ENCODE measurements at places on chromosomes 2 and 18. TPM values are rescaled to one million over a fixed set of nuclear protein-coding genes. Genes with fewer than 3 reads are reported as not detected.

DNA sequence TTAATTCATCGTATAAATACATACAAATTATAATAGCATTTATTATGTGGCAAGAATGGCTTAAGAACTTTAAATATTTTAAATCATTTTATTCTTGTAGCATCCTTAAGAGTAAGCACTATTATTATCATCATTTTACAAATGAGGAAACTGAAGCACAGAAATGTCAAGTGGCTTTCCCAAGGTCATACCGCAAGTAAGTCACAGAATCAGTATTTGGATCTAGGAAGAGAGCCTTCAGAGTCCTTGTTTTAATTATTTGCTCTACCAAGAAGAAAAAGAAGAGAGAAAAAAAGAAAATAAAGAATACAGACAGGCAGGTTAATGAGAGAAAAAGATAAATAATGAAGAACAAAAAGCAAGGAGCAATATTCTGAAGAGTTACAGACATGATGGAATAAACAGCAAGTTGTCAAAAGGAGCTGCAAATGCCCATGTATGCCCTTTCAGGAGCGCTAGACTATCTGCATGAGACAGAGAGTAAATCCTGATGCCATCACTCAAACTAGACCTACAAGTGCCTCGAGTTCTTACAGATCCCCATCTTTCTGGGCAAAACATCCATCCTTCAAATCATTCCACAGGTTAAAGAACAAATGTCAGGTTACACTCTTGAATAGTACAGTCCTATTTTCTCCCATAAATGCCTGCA, 57.8 kb upstream of the ETAA1 start:
- no peak for DNase-seq

- no peak for DNase-seq
Measured at GRCh38 chr18:12637901-12638643, 19.8 kb downstream of the SPIRE1 start.

DNA sequence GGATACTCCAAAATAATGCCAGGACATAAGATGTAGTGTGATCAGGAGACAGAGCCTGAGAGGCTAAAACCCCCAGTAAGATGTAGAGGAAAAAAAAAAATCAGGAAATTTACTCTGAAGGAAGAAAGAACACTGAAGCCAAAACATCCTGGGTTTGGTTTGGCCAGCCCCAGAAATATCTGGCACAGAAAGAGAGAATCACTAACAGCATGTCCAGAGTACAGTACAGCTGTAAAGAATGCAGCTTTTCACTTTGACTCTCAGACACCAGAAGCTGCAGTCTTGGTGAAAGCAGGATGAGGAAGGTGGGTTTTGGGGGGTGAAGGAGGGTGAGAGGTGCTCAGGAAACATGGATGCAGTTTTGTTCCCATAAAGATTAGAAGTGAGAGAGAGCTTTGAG, 1577.7 kb upstream of the ACVR2A start:
- DNase-seq = no peak

GRCh38 chr2:28627722-28628480, 123.7 kb upstream of the PPP1CB start:
- DNase-seq = no peak

DNA sequence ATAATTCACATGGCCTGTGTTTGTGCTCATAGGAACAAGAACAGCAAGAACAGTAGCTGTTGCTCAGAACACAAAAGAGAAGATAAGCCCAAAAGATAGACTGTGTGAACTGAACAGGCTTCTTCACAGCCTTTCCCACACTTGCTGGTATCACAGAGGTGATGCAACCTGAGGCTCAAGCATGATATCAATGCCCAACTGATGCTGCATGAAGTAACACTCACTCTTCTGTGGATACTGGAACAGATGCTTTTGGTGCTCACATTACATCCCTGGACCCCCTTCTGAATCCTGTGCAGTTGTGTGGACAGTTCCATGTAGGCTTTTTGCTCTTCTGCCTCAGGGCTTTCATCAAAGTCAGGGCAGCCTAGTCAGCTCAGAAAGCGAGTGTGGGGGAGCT, 88.4 kb upstream of the RND3 start:
- DNase-seq = no peak

DNA sequence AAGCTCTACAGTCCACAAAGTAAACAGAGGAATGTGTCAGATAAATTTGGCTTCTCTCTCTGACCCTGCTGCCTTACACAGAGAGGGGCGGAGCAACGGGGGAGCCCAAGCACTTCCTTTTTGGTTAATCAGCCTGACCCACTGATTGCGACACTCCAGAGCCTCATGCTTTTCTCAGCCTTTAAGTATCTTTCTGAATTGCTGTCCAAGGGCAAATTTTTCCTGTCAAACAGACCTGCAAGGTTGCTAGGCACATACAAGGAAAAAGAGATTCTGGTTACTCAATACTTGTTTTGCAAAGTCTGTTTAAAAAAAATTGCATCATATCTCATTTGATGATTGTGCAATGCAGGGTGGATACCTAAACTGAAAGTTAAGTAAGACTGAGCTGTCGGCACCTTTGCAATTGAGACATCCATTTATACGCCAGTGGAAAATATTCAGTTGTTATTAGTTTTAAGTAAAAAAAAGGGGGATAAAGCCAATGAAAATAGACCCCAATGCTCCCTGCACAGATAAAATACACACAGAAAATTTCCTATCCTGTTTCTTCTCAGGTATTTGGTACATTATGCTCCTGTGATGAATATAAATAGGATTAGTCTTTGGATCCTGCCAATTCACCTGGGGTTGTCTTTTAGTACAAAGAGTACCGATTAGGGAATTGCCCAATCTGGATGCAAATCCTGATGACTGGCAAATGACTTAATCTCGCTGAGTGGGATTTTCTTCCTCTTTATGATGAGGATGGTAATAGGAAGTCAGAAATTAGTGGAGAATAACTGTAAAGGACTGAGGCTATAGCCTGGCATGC, 260.2 kb upstream of the TRIB2 start:
- DNase-seq = peak; percentile 68

- no peak for DNase-seq
Measured at GRCh38 chr18:23864624-23865023, 149.9 kb upstream of the TTC39C start.

GRCh38 chr2:160469621-160470204, 23.9 kb downstream of the RBMS1 start:
- no peak for DNase-seq

- DNase-seq = no peak
Measured at GRCh38 chr2:3656762-3657721, 958 bp upstream of the ALLC start.

DNA sequence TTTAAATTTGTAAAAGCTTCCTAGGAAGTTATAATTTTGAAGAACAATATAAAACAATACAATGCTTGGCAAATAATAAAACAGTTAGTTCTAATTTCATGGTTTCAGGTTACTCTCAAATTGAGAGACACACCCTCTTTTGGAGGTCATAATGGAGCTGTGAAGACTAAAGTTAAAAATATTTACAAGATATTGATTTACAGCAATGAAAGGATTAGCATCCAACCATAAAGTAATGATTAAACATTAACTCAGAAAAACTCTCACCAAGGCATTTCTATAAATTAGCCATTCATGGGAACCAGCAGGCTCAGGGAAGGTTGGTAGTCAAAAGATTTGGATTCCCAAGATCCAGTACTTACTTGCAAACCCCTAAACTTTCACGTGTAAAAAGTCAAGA, 6.4 kb downstream of the DPP4 start:
- DNase-seq = no peak

DNA sequence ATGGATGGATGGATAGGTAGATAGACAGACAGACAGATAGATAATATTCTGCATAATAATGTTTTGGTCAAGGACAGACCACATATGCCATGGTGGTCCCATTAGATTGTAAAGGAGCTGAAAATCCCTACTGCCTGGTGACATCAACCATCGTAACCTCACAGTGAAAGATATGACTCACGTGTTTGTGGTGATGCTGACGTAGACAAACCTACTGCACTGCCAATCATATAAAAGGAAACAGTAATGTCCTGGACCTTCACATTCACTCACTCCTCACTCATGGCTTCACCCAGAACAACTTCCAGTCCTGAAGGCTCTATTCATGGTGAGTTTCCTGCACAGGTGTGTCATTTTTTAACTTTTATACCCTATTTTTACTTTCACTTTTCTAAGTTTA, 202.9 kb upstream of the TPO start:
- DNase-seq = no peak

GRCh38 chr18:8116341-8117005, 492.8 kb upstream of the RAB12 start:
- no peak for DNase-seq

GRCh38 chr2:160257041-160257742, 57.1 kb upstream of the ITGB6 start:
- no peak for DNase-seq

- DNase-seq = no peak
Measured at GRCh38 chr18:62396967-62397366, 71.9 kb downstream of the TNFRSF11A start.

DNA sequence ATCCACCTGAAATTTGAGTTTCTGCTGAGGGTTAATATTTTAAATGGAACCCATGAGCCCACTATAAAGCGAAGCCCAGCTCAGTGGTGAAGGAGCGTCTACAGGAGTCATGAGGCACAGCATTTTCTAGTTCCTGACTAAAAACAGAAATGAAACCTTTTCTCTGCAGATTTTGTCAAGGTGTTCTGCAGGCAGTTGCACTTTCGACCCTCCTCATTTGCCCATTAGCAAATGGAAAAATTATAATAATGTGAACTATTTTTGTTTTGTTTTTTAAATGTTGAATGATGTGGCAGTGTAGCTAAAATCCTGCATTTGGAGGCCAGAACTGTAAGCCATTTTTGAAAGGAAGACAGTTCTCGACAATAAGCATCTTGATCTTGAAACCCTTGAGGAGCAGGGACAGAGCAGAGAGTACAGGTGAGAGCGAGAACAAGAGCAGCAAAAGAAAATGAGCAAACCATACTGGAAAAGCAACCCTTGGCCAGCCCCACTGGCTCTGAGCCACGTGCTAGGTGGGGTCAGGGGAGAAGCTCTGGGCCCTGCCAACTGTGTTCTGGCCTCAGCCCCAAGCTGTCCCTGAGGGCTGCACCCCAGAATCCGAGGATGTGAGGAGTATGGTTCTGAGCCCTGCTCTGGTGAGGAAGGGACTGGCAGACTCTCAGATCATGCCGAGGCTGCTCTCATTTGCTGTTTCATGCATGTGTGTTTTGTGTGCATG, 26.4 kb upstream of the COPS8 start:
- no peak for DNase-seq

GRCh38 chr2:121635371-121635770, 13.9 kb downstream of the CLASP1 start:
- no peak for DNase-seq

DNA sequence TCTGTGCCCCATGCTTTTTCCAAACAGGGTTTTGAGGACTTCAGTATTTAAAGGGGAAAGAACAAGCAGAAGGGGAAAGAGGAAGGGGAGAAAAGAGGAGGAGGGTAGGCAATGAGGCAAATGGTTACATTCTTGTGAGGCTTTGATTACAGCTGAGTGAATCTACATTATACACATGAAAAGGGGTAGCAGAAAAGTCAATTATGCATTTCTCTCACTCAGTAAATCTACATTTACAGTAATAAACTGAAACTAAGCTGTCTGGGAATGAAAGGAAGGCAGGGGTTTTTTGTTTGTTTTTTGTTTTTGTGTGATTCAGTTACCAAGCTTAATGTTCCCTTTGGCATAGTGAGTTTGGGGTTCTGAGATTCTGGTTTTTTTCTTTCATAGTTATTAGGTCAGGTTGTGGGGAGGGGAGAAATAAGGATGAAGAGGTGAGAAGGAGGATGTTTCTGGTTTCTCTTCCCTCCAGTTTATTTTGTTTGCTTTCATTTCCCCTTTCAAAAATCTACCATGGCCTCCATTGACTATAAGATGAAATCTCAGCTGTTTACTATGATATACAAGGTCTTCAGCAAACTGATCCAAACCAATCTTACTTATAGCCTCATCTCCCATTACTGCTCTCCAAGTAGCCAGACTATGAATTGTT, 18.7 kb downstream of the C18orf63 start:
- no peak for DNase-seq

DNA sequence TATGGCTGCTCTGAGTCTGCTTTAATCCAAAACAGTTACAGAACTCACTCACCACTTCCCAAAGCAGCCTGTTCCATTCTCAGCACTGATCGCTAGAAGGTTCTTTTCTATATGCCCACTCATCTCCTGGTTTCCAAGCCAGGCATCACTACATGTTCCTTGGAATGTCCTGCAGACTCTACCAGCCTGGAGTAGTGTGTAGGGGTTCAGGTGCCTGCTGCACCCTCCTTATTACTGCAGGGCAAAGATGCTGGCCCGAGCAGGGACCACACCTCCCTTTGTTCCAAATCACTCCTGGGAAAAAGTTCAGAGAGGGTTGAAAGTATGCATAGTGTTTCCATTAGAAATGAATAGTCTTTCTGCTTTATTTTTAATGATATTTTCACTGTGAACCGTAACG, 196.6 kb downstream of the SH3RF3 start:
- no peak for DNase-seq

DNA sequence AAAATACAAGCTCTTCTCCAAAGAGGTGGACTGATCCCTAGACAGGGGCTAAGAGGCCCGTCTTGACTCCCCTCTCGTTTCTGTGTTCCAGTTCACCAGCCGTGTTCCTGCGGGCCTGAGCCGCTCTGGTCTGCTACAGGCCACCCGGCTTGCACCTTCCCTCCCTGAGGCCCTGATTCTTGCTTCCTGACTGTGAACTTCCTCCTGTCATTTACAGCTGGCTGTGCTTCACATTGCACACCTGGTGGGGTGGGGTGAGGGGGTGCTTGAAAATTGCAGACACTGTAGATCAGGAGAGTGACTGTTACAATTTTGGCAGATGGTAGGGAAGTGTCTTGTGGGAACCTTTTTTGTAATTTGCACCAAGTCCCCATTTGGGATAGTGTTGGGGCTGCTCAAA, 64.4 kb downstream of the TSN start:
- DNase-seq = no peak

DNA sequence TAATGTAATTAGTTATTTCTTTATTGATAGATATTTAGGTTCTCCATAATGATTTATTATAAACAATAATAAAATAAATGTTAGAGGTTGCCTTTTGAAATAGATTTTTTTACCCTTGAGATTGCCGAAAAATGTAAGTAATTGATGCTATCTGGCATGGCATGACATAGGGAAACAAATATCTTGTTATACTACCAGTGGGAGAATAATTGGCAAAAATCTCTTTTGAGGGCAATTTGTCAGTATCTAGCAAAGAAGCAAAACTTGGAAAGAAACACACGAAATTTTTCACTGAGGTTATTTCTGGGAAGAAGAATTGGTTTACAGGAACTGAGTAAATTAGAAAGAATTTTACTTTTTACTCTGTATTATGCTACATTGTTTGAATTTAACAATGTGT, 547.2 kb upstream of the SETBP1 start:
- no peak for DNase-seq

GRCh38 chr2:181764095-181764963, 84.0 kb upstream of the NEUROD1 start:
- no peak for DNase-seq

The TMEM185B gene
- 24.2 TPM for total RNA-seq

The PTRHD1 gene
- total RNA-seq = 27.5 TPM

The PROM2 gene
- total RNA-seq = 0.30 TPM

The HOXD12 gene
- not detected for total RNA-seq

The ACKR3 gene
- 1.3 TPM for total RNA-seq

The POMC gene
- 6.8 TPM for total RNA-seq

The SH3RF3 gene
- total RNA-seq = 2.2 TPM

The LINC00305 gene
- total RNA-seq = not detected

The TRIM43 gene
- total RNA-seq = not detected
